ENCODE measurements at places on chromosomes 5 and 9. TPM values are rescaled to one million over a fixed set of nuclear protein-coding genes. Genes with fewer than 3 reads are reported as not detected.

- DNase-seq = no peak
Measured at GRCh38 chr5:180251141-180251540, 40.7 kb downstream of the MAPK9 start.

DNA sequence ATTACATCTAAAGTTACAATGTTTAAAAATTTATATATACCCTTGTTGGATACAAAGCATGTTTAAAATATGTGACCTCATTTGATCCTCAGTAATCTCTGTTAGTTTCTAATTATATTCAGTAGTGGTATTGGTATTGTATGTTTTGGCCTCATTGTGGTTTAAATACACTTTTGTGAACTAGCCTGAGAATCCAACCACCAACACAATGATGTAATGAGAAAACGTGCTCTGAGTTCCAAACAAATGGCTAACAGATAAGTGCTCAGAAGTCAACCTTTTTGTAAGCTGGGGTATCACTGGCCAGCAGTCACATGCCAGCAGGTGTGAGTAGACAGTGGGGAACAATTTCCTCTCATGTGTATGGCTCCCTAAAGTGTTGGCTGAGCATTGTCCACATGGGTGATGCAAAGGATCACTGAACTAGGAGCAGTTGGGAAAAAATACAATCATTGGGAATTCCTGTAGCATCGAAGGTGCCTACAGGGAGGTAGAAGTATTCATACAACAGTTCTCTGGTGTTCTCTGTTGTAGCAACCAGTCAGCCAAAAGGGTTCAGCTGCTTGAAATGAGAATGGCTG is 56.1 kb downstream of the DOCK8 start:
- DNase-seq = no peak

- DNase-seq = no peak
Measured at GRCh38 chr5:55823151-55823796, 27.9 kb upstream of the IL31RA start.

- no peak for DNase-seq
Measured at GRCh38 chr5:125232779-125233230, 486.4 kb upstream of the ZNF608 start.

The TLR4 gene
- 19.0 TPM for total RNA-seq

- DNase-seq = peak; percentile 64
Measured at GRCh38 chr9:130869250-130869649, 27.4 kb downstream of the QRFP start.

The ADAMTS2 gene
- total RNA-seq = 45.5 TPM

DNA sequence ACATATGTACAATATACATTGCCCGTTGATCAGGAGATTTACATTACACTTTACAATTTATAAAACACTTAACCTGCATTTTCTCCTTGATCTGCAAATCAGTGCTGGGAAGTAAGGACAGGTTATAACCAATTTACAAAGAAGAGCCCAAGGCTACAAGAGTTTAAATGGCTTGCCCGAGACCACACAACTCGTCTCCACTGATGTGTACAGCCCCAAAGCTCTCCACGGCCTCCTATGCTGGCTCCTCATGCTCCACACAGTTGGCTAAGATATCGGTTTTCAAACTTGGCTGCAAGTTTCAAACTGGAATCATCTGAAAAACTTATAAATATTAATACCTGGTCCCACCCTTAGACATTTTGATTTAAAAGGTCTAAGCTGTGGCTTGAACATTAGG is 10.3 kb downstream of the ACTL7B start:
- DNase-seq = no peak

- no peak for DNase-seq
Measured at GRCh38 chr5:150278916-150279315, 10.7 kb downstream of the CAMK2A start.

- no peak for DNase-seq
Measured at GRCh38 chr5:73856997-73857396, 231.0 kb downstream of the ARHGEF28 start.

DNA sequence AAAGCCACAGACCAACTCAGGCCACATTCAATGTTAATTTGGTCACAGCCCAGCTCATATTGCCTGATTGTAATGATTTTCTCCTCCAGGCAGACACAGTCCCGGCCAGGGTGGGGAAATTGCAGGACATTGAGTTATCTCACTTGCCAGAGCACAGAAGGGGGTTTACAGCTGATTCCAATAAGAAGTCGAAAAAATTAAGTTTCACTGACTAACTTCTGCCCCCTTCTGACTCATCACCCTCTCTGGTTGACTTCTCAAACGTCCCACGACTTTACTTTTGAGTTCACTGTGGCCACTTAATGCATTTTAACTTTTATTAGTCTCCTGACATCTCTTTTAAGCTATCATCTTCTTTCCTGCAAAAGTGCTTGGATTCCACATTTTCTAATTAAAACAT is 321.4 kb upstream of the WWC1 start:
- DNase-seq = no peak

GRCh38 chr9:77507212-77507961 is 140.7 kb downstream of the GNA14 start:
- peak; percentile 97 for DNase-seq
